Stimulated activated CD8-positive, alpha-beta memory T cell treated with anti-CD3 and anti-CD28 coated beads, Interleukin-15, amount 100 ng/mL, for 48 hours (primary cell): ENCODE measurements at places on chromosomes 11 and 22.
A peak's percentile ranks its signal among the peaks of the same experiment; 100 is the strongest.

- no peak for DNase-seq
Measured at GRCh38 chr11:67301951-67302516, 1.3 kb upstream of the SSH3 start.

DNA sequence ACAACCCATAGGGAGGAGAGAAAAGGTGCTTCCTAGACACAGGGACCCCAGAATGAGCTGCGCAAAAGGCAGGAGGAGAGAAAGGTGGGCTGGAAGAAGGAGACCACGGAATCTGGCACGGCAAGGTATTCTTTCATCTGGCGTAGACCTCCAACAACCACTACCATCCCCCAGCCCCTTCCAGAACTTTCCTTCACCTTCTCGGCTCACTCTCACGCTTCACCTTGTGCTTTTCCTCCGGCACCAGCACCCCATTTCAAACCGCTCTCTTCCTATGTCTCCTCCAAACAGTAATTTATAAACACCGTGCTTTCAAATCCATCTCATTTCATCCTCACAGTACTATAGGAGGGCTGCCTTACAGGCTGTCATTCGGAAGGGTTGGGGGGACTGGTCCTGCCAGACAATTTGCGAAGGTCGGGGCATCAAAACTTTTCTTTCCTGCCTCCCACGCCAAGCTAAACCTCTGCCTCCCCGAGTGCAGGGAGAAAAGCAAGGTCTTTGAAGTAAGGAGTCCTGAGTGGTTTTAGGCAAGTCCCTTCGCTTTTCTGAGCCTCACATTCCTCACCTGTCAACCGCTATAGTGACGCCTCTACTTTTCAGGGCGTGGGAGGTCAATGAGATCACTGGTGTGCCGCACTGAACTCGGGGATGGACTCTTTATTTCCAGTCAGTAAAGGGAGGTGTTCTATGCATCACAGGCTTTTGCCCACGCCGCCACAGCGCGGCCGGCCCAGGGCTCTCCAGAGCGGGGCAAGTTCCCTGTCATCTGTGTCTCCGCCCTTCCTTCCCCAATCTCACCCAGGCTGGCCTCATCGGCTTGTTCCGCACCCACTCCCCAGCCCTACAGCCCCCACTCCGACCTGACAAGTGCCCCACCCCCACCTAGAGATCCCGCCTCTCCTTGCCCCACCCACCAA lies 800 bp downstream of the KCTD21 start:
- DNase-seq, result peak; percentile 78

GRCh38 chr11:130190371-130190881 lies 30.8 kb downstream of the ST14 start:
- no peak for DNase-seq

DNA sequence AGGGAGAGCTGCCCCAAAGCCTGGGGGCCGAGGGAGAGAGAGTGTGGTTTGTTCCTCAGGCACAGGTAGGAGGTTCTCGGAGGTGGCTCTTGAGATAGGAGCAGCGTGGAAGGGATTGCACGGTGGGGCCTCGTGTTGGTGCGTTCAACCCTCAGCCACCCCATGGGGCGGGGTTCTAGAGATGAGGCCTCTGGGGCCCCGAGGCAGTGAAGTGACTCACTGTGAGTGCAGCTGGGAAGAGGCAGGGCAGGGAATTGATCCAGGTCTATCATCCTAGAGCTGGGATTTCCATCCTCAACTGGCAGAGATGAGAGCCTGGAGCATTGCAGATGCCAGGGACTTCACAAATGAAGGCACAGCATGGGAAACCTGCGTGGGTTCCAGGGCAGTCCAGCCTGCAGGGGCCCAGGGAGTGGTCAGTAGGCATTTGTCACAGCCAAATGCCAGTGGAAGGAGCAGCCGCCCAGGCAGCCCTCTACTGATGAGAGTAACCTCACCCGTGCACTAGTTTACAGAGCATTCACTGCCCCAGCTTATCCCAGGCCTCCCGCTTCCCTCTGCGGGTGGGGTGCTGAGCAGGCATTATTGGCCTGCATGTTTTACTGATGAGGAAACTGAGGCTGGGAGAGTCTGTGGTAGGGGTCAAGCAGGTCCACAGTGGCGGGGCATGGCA lies 5.1 kb upstream of the SMARCB1 start:
- DNase-seq, result no peak

DNA sequence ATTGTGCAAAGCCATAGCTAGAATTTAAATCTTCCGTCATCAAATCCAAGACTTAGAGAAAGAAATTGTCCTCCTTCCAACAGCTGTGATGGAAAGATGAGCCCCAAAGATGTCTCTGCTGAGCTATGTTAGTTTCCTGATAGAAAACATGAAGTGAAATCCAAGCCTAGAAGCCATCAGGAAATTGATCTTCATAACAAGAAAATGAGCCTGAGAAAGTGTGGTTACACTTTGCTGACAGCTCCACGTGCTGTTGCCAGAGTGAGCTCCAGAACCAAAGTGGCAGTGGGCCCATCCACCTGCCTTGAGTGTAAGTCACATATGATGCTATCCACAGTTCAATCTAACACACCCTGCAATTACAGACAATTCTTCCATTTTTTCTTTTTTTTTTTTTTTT lies 58.0 kb upstream of the UBASH3B start:
- no peak for DNase-seq

- DNase-seq, result no peak
Measured at GRCh38 chr11:67079065-67079705, 22.5 kb downstream of the RHOD start.

GRCh38 chr11:7551571-7551970 lies 37.8 kb downstream of the PPFIBP2 start:
- no peak for DNase-seq

DNA sequence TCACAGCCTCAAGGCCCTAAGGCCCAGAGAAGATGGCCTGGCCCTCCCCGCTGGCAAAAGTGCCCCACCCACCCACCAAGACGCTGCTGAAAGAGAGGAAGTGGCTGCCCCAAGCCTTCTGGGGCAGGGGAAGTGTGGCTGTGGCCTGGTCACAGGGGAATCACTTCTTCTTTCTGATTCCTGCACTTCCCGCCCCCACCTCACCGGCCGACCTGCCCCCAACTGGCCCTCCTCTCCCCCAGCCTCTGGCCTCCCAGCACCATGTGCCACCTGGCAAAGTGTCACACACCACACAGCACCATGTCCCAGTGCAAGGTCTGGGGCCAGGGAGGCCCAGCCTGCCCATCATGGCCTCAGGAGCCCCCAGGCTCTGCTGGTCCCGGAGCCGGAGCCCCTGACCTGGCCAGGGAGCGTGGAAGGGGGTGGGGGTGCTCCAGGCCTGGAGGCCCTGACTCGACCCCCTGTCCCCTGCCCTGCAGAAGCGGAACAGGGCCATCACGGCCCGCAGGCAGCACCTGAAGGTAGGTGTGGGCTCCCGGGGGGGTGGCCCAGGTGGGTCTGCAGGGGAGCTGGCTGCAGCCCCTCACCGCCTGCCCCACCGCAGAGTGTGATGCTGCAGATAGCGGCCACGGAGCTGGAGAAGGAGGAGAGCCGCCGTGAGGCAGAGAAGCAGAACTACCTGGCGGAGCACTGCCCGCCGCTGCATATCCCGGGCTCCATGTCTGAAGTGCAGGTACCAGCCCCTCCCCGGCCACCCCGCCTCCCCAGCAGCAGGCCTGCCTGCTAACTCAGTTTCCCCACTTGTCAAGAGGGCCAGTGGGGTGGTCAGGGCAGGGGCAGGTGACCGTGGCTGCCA lies 1.4 kb downstream of the TNNI2 start:
- DNase-seq, result no peak

- no peak for DNase-seq
Measured at GRCh38 chr22:44702479-44703198, 635 bp downstream of the PRR5 start.

DNA sequence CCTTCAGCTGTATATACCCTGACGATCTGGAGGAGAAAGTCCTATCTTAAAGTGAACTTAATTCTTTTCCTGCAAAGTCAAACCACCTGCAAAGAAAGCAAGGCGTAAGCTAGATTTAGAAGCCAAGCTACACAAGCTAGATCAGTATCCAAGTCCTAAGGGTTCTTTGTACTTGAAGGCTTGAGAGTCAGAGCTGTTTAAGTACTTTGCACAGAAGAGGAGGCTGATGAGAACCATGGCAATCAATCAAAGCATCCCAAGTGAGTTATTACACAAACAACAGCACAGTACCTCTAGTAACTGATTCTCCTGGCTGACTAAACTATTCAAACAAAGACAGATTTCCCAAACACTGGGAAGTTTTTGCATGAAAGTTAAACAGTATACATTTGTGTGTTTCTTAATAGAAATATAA lies 1.9 kb downstream of the CDON start:
- no peak for DNase-seq
